Sigmoid colon (tissue), 7 donors: ENCODE measurements at places on chromosomes 16 and 17. TPM values are rescaled to one million over a fixed set of nuclear protein-coding genes. Genes with fewer than 3 reads are reported as not detected.

GRCh38 chr16:49883076-49884014 lies 27.4 kb upstream of the ZNF423 start:
- H3K27me3 ChIP-seq = peaks cover 6% of the 10 kb centered on the region
- no peak for DNase-seq
- H3K36me3 ChIP-seq = no peaks in the 10 kb centered on the region

DNA sequence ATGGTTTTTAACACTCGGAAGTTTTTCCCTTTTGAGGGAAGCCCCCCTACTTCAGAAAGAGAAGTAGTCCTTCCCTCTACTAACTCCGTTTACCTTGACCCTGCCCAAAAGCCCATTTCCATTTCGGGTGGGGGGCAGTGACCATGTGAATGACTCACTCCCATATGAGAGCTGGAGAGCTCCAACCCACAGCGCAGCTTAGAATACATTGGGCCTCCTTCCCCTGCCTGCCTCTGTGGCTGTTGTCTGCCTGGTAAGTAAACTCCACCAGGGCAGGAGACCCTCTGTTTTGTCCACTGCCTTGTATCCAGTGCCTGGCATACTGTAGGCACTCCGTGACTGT lies 985 bp downstream of the SGSM2 start:
- H3K27me3 ChIP-seq = no peaks in the 10 kb centered on the region
- H3K36me3 ChIP-seq = peaks cover 28% of the 10 kb centered on the region
- peak; percentile 66 for DNase-seq
- H3K27ac ChIP-seq = peak overlapping the region; percentile 94
- no peaks in the 10 kb centered on the region for H3K4me1 ChIP-seq

DNA sequence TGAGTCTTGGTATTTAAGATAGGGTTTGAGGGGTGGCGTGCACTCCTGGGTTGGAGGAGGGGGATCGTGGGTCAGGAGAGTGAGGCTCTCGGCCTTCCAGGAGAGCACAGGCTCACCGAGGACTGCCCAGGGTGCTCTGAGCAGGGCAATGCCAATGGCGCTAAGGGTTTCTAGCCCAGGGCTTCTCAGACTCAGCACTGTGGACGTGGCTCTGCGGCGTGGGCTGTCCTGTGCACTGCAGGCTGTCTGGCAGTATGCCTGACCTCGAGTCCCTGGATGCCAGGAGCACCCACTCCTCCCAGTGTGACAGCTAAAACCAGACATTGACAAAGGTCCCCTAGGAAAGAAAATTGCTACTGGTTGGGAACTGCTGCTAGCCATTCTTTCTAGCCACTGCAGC lies 37.2 kb upstream of the ENDOV start:
- no peak overlapping the region for H3K4me3 ChIP-seq
- H3K27ac ChIP-seq = no peak overlapping the region

- H3K36me3 ChIP-seq = no peaks in the 10 kb centered on the region
- H3K27me3 ChIP-seq = no peaks in the 10 kb centered on the region
- no peaks in the 10 kb centered on the region for H3K4me1 ChIP-seq
Observed at GRCh38 chr17:59413014-59413766, 81.7 kb downstream of the YPEL2 start.

The CCP110 gene
- total RNA-seq = 19.1 TPM
